ENCODE measurements at places on chromosomes 6 and 20. TPM values are rescaled to one million over a fixed set of nuclear protein-coding genes. Genes with fewer than 3 reads are reported as not detected.

The EFCAB8 gene
- total RNA-seq, result 0.54 TPM

The IL20RA gene
- not detected for total RNA-seq

The C6orf141 gene
- total RNA-seq, result not detected

The DSP gene
- 0.02 TPM for total RNA-seq

DNA sequence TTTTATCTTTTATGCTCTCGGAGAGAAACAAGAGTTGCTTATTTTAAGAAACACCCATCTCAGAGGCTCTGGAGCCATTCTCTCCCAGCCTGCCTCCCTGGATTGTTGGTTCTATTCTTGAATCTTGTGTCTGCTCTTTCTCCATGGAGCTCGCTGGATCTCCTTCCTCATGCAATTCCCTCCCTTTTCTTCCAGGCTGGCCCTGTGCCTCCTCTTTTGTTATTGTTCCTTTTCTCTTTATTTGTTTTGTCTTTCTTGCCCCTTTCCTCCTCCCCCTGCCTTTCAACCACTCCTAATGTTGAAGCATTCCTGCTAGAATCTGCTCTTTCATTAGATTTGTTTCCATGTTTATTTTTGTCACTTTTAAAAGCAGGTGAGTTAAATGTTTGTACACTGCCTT is 76.5 kb downstream of the STMND1 start:
- H3K4me1 ChIP-seq, result no peaks in the 10 kb centered on the region
- no peak overlapping the region for H3K4me3 ChIP-seq
- H3K27me3 ChIP-seq, result no peaks in the 10 kb centered on the region
- DNase-seq, result no peak
- H3K36me3 ChIP-seq, result no peaks in the 10 kb centered on the region
- H3K27ac ChIP-seq, result no peak overlapping the region

- H3K4me3 ChIP-seq, result no peak overlapping the region
- DNase-seq, result no peak
- no peak overlapping the region for H3K27ac ChIP-seq
- H3K4me1 ChIP-seq, result no peaks in the 10 kb centered on the region
- H3K27me3 ChIP-seq, result no peaks in the 10 kb centered on the region
These were observed 109.8 kb downstream of the PTPRK start for GRCh38 chr6:128410584-128410983.

DNA sequence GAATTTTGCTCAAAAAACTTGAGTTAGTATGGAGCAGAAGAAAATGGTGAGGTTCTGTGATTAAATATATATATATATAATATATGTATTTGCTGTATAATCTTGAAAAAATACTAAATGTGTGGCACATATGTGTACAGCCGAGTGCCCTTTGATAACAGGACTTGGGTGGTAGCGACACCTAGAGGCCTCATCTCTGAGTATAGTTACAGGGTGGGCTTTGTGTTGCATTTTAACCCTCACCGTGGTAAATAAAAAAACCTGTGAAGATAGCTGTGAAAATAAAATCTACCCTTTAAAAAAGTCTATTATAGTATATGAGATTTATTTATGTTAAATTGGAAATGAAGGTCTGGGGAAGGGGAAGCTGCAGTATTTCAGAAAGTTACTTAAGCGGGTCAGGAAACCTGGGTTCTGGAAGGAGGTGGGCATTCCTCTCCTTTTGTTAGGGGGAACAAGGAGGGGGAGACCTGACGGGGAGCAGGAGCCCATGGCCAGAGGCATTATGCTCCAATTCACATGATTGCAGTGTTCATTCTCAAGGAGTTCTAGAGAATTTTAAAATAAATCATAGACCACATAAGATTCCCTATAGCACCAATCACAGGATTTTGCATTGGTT is 82.7 kb downstream of the SH3BGRL2 start:
- H3K36me3 ChIP-seq, result no peaks in the 10 kb centered on the region
- H3K4me1 ChIP-seq, result no peaks in the 10 kb centered on the region
- H3K27me3 ChIP-seq, result peaks cover 2% of the 10 kb centered on the region
- no peak overlapping the region for H3K4me3 ChIP-seq
- no peak overlapping the region for H3K27ac ChIP-seq
- DNase-seq, result peak; percentile 77

GRCh38 chr6:30757261-30757904 is 13.0 kb upstream of the IER3 start:
- H3K36me3 ChIP-seq, result no peaks in the 10 kb centered on the region
- H3K4me1 ChIP-seq, result peaks cover 15% of the 10 kb centered on the region
- DNase-seq, result no peak
- H3K27me3 ChIP-seq, result no peaks in the 10 kb centered on the region
- no peak overlapping the region for H3K4me3 ChIP-seq

DNA sequence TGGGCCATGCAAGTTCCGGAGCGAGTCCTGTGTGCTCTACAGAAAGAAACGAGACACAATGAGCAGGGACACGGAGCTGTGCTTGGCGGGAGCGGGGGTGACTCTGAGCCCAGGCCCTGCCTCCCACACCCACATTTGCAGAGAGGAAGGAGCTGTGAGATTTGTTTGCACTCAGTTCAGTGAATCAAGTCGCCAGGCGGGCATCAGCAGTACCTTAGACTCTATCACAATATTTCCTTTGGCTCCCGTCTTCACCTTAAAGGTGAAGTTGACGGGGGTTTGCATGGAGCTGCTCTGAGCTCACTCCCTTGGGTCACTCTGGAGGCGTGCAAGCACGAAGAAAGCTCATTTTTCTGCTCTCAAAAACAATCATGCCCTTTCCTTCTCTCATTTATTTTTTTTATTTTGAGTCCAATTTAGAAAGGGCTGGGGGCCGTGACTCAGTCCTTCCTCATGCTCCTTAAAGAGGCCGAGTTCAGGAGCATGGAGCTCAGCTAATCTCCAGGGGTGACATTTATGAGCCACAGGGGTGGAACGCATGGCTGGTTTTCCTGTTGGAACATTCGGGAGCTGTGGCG is 188.2 kb downstream of the NFATC2 start:
- H3K27me3 ChIP-seq, result peaks cover 2% of the 10 kb centered on the region
- no peak overlapping the region for H3K4me3 ChIP-seq
- H3K27ac ChIP-seq, result no peak overlapping the region
- H3K36me3 ChIP-seq, result no peaks in the 10 kb centered on the region

- H3K4me1 ChIP-seq, result no peaks in the 10 kb centered on the region
- H3K36me3 ChIP-seq, result no peaks in the 10 kb centered on the region
- no peaks in the 10 kb centered on the region for H3K27me3 ChIP-seq
These were observed 199.0 kb downstream of the PLCB1 start for GRCh38 chr20:8330785-8331695.

The XKR7 gene
- not detected for total RNA-seq

The SLC35F1 gene
- total RNA-seq, result not detected

The TCF15 gene
- total RNA-seq, result 0.12 TPM

The KCNK16 gene
- total RNA-seq, result not detected

DNA sequence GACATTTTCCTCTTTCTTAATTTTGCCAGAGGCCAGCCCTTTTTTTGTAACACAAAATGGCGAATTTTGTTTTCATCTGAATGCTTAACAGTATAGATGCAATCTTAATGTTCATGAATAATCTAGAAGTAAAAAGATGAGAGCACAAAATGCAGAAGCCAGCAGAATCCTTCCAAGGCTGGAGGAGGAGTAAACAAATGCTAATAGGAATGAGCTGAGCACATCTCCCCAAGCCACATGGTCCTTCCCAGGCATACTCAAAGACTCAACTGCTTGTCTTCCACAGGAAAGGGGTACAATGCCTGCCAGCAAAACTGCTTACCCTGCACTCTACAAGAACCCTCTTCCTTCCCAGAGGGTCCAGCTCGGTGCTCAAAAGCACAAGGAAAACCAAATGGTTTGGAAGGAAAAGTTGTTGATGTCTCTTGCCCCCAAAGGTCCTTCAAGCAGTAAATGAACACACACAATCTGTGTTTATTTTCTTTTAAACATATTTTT is 155.1 kb downstream of the MOXD1 start:
- H3K27me3 ChIP-seq, result no peaks in the 10 kb centered on the region
- H3K36me3 ChIP-seq, result no peaks in the 10 kb centered on the region
- DNase-seq, result no peak
- no peaks in the 10 kb centered on the region for H3K4me1 ChIP-seq

DNA sequence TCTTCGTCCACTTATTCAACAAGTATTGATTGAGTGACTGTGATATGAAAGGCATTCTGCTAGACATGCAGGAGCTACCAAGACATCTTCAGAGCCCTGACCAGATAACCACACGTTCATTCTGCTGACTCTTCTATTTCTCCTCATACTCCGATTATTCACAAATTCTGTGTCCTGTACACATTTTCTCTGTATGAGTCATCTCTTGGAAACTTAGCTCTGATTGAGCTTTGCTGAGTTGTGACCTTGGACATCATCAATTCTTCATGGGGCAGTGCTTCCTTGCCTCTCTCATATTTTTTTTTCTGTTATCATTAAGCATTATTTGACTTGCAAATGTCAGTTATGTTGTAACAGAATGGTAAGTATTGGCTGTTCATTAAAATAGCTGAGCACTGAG is 351.6 kb upstream of the CNR1 start:
- H3K27me3 ChIP-seq, result no peaks in the 10 kb centered on the region
- H3K4me3 ChIP-seq, result no peak overlapping the region
- no peaks in the 10 kb centered on the region for H3K4me1 ChIP-seq

- no peak for DNase-seq
- no peaks in the 10 kb centered on the region for H3K27me3 ChIP-seq
- peaks cover 72% of the 10 kb centered on the region for H3K36me3 ChIP-seq
- no peak overlapping the region for H3K4me3 ChIP-seq
These were observed 28.5 kb downstream of the CDC5L start for GRCh38 chr6:44415873-44416502.

The SIRPD gene
- not detected for total RNA-seq

The GPR63 gene
- total RNA-seq, result 2.7 TPM

- peaks cover 8% of the 10 kb centered on the region for H3K4me1 ChIP-seq
- no peak for DNase-seq
- no peaks in the 10 kb centered on the region for H3K36me3 ChIP-seq
- no peaks in the 10 kb centered on the region for H3K27me3 ChIP-seq
These were observed 91.9 kb downstream of the TCP11 start for GRCh38 chr6:35049156-35049735.

- peaks cover 6% of the 10 kb centered on the region for H3K4me1 ChIP-seq
- DNase-seq, result no peak
- no peak overlapping the region for H3K4me3 ChIP-seq
- H3K36me3 ChIP-seq, result no peaks in the 10 kb centered on the region
- H3K27ac ChIP-seq, result no peak overlapping the region
- H3K27me3 ChIP-seq, result peaks cover 21% of the 10 kb centered on the region
These were observed 72.7 kb downstream of the ELOVL4 start for GRCh38 chr6:79874531-79875134.

DNA sequence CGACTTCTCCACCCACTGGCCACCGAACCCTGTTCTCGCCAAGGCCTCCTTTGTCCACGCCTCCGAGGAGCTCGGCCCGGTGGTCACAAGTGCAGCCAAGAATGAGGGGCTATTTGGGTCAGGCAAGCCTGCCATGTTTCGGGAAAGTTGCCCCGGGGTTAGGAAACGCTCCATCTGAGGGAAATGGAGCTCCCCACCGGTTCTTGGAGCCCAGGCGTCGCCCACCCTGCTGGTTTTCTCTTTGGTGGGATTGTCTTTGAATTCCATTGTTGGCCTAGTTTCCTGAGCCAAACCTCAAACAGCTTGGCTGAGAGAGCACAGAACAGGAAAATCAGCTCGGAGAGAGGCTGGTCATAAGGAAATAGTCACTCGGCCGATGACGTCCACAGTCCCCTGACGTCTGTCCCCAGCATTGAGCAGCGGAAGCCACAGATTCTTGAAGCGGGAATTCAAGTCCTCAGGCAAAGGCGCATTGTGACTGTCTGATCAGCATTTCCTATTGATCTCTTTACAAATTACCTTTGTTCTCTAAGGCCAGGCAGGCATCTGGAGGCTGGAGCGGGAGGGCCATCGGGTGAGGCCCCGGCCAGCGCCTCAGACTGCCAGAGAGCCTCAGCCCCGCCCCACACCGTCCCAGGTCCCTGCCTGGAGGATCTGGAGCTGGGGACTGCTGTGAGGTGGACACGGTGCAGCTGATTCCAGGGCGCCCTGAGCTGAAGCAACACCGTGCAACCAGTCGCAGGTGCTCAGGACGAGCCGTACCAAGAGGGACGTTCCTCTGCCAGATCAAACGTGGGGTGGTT is 138.6 kb downstream of the DLL1 start:
- no peak overlapping the region for H3K27ac ChIP-seq

DNA sequence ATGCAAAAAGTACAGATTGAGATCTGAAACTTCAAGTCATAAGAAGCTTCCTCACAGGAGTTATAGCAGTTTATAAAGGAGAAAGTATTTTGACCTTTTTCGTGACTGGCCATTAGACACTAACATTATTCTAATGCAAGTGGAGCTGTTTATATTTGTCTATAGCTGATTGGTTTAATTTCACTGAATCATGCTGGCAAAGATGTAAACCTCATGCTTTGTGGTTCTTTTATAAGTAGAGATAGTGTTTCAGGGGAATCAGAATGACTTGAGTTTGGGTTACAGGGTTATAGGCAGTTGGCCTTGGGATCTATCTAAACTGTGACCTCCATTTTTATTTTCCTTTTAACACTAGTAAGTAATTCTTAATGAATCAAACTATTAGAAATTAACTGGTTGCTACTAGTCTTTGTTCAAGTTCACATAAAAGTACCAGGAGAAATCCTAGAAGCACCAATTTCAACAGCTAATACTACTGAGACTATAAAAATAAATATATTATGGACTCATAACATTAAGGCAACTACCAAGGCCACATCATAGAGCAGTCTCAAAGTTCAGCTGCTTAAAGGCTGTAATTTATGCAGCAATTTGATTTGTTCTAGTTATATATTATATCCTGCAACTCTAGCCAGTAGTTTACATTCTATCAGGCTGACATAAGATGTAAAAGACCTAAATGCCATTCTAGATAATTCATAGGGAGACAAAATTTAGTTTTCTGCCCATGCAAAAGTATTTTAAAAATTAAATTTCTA is 94.0 kb downstream of the RNGTT start:
- no peaks in the 10 kb centered on the region for H3K27me3 ChIP-seq
- H3K36me3 ChIP-seq, result peaks cover 4% of the 10 kb centered on the region

- peak within 1 kb of the TSS; percentile 100 for H3K27ac ChIP-seq
- peak; percentile 100 for DNase-seq
- peak within 1 kb of the TSS; percentile 92 for H3K4me3 ChIP-seq
These were observed at the start of gene BCLAF1 for GRCh38 chr6:136289579-136290409. Gene BCLAF1, minus strand, starts transcription at chr6:136289846. Its CDS starts 9,980 bp downstream, at chr6:136279866.

The SLC22A23 gene
- total RNA-seq, result 0.12 TPM

- no peaks in the 10 kb centered on the region for H3K36me3 ChIP-seq
- H3K4me1 ChIP-seq, result peaks cover 18% of the 10 kb centered on the region
- peaks cover 76% of the 10 kb centered on the region for H3K27me3 ChIP-seq
- H3K27ac ChIP-seq, result no peak overlapping the region
- peak; percentile 66 for DNase-seq
These were observed 891 bp downstream of the RSPO3 start for GRCh38 chr6:127119102-127120022.

DNA sequence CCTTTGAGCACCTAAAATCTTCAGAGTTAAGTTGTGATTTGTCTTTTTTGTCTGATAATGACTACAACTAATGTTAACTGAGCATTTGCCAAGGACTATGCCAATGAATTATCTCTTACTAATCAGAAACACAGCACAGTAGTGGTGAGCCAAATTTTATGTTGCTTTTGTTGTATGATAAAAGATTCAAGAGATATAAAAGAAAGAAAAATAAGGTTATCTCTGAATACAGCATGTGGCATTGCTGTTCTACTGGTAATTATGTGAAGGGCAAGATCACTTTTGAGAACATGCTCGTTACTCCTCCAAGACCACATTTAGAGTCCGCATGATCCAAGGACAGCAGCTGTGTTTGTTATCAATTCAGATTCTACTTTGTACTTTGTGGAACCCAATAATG is 133.4 kb upstream of the MYLIP start:
- H3K27ac ChIP-seq, result no peak overlapping the region
- peaks cover 9% of the 10 kb centered on the region for H3K4me1 ChIP-seq
- DNase-seq, result no peak

The CLDN20 gene
- 0.21 TPM for total RNA-seq
